ENCODE measurements at places on chromosomes 4 and X. TPM values are rescaled to one million over a fixed set of nuclear protein-coding genes. Genes with fewer than 3 reads are reported as not detected.

The REELD1 gene
- total RNA-seq: 0.74 TPM

The ANOS1 gene
- total RNA-seq: 3.2 TPM

The GSX2 gene
- not detected for total RNA-seq

The USP26 gene
- total RNA-seq: not detected

DNA sequence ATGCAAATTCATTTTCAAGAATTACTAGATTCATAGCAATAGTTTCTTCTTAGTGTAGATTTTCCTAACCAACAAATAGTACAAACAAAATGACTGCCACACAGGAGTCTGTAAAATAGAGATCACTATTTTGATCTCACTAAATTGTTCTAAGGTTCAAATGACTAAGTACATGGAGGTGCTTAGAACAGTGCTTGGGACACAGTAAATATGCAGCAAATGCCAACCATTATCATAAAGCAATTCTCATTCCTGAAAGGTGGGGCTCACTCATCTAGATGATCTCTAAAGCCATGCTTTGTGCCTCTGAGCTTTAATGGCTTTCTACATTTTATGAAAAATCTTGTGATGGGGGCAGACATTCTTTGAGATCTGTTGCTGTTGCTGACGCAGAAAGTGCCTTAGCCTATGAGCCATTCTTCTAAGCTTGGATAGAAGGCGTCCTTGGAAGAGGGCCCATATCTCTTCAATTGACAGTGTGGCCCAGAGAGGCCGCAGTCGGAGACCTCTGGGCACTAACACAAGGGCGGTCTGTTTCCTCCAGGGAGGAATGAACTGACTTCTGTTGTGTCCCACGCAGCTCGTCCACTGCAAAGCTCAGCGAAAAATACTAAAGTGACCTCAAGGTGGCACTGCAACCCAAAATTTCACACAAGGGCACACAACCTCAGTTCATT, 23.5 kb downstream of the TLR10 start:
- DNase-seq: no peak

The PAGE5 gene
- not detected for total RNA-seq

The XAGE2 gene
- not detected for total RNA-seq

The GABRB1 gene
- not detected for total RNA-seq

- no peak for DNase-seq
Observed at GRCh38 chr4:78569306-78569821, 17.8 kb downstream of the ANXA3 start.

The DAPP1 gene
- 22.6 TPM for total RNA-seq

GRCh38 chrX:20971250-20971649, 403.0 kb upstream of the CNKSR2 start:
- DNase-seq: no peak

The HAND2 gene
- 26.0 TPM for total RNA-seq

GRCh38 chr4:1974840-1975239, 33.9 kb downstream of the NELFA start:
- no peak for DNase-seq
